CD4-positive, alpha-beta memory T cell (primary cell): ENCODE measurements at places on chromosomes 6 and 20. TPM values are rescaled to one million over a fixed set of nuclear protein-coding genes. Genes with fewer than 3 reads are reported as not detected.

The PPP1R18 gene
- polyA plus RNA-seq: 68.2 TPM

The FKBP1C gene
- 0.13 TPM for polyA plus RNA-seq

The ADTRP gene
- polyA plus RNA-seq: 15.8 TPM

The C2 gene
- polyA plus RNA-seq: not detected

The MCHR2 gene
- not detected for polyA plus RNA-seq

The THEMIS gene
- polyA plus RNA-seq: 83.1 TPM

The DCDC2 gene
- not detected for polyA plus RNA-seq

The MDFI gene
- not detected for polyA plus RNA-seq

The CGA gene
- not detected for polyA plus RNA-seq
